A549 treated with GW870086 at 1 μM for 4 hours (cell line): ENCODE measurements at places on chromosomes 3 and 15. TPM values are rescaled to one million over a fixed set of nuclear protein-coding genes. Genes with fewer than 3 reads are reported as not detected.

HTR3C gene
- total RNA-seq, result not detected in 5 replicates

IGSF10 gene
- total RNA-seq, result 0.37 to 0.66 TPM (median 0.49 TPM) in 5 replicates

SEMA6D gene
- total RNA-seq, result not detected in 5 replicates

GBE1 gene
- total RNA-seq, result 22.2 to 28.5 TPM (median 27.1 TPM) in 5 replicates

DPPA2 gene
- not detected in 5 replicates for total RNA-seq
